Right lobe of liver (tissue), 6 donors: ENCODE measurements at places on chromosomes 6 and 20. TPM values are rescaled to one million over a fixed set of nuclear protein-coding genes. Genes with fewer than 3 reads are reported as not detected.

Gene COL12A1
- 4.4 TPM for total RNA-seq

Gene PKIB
- total RNA-seq: 2.7 TPM

Gene GGTLC1
- not detected for total RNA-seq

Gene HNF4A
- total RNA-seq: 128 TPM

- no peaks in the 10 kb centered on the region for H3K36me3 ChIP-seq
- no peak overlapping the region for H3K4me3 ChIP-seq
- no peaks in the 10 kb centered on the region for H3K27me3 ChIP-seq
- H3K27ac ChIP-seq: no peak overlapping the region
These were observed 395.1 kb upstream of the SASH1 start for GRCh38 chr6:147947521-147947920.

DNA sequence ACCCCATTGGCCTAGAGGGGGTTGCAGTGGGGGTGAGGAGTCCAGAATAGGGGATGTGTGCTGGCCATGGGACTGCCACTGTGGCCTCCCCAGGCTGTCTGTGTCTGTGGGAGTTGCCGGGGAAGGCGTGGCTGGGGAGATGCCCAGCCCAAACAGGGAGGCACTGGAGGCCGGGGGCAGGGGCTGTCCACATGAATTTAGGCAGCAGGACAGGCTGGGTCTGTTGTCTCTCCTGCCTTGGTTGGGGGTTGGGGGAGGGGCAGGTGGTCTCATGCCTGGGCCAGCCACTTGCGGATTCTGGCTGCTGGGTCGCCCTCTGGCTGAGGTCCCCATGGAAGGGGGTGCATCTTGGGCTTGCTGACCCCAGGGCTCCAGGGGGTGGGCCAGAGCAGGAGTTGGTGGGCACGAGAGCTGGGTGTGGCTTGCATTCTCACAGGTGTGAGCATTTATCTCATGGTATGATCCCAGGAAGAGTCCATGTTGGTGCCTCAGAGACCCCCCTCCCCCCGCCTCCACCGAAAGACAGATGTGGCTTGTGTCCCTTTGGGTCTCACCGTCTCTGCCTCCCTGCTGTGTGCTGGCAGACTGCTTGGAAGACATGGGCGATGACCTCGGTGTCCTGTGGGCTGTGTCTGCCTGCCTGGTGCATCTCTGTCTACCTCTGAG lies 4.0 kb downstream of the SOX18 start:
- H3K36me3 ChIP-seq: no peaks in the 10 kb centered on the region
- no peak for DNase-seq
- peaks cover 11% of the 10 kb centered on the region for H3K27me3 ChIP-seq
- no peak overlapping the region for H3K4me3 ChIP-seq
- H3K4me1 ChIP-seq: no peaks in the 10 kb centered on the region

GRCh38 chr6:37966801-37967200 lies 147.3 kb downstream of the ZFAND3 start:
- DNase-seq: no peak
- H3K4me1 ChIP-seq: no peaks in the 10 kb centered on the region
- peaks cover 3% of the 10 kb centered on the region for H3K36me3 ChIP-seq
- no peak overlapping the region for H3K27ac ChIP-seq

GRCh38 chr6:117157448-117157847 lies 107.9 kb upstream of the VGLL2 start:
- H3K4me3 ChIP-seq: no peak overlapping the region
- DNase-seq: no peak
- H3K27ac ChIP-seq: no peak overlapping the region
- no peaks in the 10 kb centered on the region for H3K27me3 ChIP-seq
- no peaks in the 10 kb centered on the region for H3K4me1 ChIP-seq
- no peaks in the 10 kb centered on the region for H3K36me3 ChIP-seq

- DNase-seq: no peak
- no peaks in the 10 kb centered on the region for H3K4me1 ChIP-seq
- no peak overlapping the region for H3K4me3 ChIP-seq
- no peak overlapping the region for H3K27ac ChIP-seq
- H3K36me3 ChIP-seq: no peaks in the 10 kb centered on the region
These were observed 315.4 kb upstream of the TBX18 start for GRCh38 chr6:85079761-85080160.

DNA sequence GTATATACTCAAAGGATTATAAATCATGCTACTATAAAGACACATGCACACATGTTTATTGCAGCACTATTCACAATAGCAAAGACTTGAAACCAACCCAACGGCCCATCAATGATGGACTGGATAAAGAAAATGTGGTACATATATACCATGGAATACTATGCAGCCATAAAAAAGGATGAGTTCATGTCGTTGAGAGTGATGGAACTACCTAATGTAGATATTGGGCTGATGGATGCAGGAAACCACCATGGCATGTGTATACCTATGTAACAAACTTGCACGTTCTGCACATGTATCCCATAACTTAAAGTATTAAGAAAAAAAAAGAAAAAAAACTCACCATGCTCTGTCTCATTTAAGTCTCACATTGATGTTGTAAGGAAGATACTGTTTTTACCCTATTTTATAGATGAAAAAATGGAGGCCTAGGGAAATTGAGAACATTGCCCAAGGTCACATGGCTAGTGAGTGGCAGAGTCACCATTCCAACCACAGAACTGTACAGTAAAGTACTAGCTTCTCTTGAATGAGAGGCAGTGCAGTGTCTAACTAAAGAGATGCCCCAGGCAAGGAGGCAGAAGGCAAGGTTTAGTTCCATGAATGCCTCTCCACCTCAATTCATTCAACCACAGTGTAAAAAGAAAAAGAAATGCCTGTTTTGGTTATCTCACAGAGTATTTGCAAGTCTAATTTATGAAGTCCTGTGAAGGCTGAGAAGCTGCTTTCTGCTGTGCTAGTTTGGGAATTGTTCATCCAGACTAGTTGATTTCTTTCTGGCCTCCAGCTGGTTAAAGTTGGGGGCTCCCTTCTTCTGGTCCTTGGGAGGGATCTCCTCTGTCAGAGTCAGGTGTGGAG lies 68.2 kb downstream of the FIG4 start:
- H3K4me3 ChIP-seq: no peak overlapping the region
- no peaks in the 10 kb centered on the region for H3K4me1 ChIP-seq
- H3K27ac ChIP-seq: no peak overlapping the region
- H3K27me3 ChIP-seq: no peaks in the 10 kb centered on the region
- no peak for DNase-seq
